Natural killer cell (primary cell): ENCODE measurements at places on chromosomes 2 and 18. TPM values are rescaled to one million over a fixed set of nuclear protein-coding genes. Genes with fewer than 3 reads are reported as not detected.

Gene CFC1
- total RNA-seq: not detected

Gene CCDC121
- total RNA-seq: 0.25 TPM

Gene ACTG2
- total RNA-seq: not detected

Gene ADAM17
- total RNA-seq: 53.8 TPM

Gene IL1F10
- not detected for total RNA-seq

Gene AOX1
- not detected for total RNA-seq
